ENCODE measurements at places on chromosomes 2 and 18. TPM values are rescaled to one million over a fixed set of nuclear protein-coding genes. Genes with fewer than 3 reads are reported as not detected.

- no peak for DNase-seq
Observed at GRCh38 chr2:44825702-44826101, 115.8 kb upstream of the SIX3 start.

DNA sequence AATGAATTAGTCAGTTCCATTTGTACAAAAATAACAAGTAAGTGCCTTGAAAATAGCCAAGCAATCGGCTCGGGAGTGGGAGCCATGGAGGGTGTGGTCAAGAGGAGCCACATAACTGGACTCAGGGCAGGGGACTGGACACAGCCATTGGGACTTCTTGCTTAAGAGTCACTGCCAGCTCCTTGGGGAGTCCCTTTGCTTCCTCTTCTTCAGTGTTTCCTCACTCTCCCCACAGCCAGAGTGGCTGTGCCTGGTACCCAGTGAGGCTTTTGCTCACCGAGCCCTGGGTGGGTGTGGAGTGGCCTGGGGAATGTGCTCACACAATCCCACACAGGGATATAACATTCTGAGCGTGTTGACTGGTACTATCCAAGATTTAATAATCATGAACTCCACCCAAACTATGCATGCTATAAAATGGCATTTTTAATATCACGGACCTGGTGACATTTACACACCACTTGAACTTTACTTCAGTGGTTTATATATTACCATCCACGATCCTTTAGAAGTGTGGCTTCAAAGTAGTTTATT, 94.6 kb downstream of the PTGR3 start:
- DNase-seq, result no peak

LOXL3 gene
- total RNA-seq, result 0.60 TPM

WNT6 gene
- not detected for total RNA-seq

- no peak for DNase-seq
Observed at GRCh38 chr2:189866296-189866695, 82.0 kb downstream of the PMS1 start.

RBM43 gene
- total RNA-seq, result 8.5 TPM

DNA sequence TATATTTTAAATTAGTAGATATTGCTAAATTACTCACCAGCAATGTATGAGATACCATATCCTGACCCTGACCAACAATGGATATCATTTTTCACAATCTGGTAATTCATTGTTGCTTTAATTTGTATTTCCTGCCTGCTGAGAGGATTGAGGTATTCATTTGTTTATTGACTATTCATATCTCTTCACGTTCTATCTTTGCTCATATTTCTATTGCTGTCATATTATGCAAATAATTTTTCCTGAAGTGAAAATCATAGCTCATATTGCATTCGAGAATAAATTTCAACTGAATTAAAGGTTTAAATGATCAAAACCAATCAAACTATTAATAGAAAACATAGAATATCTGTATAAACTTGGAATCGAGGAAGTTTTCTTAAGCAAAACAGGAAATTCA, 31.0 kb downstream of the INO80D start:
- no peak for DNase-seq

GRCh38 chr2:13558368-13558767, 841.6 kb downstream of the TRIB2 start:
- no peak for DNase-seq

- no peak for DNase-seq
Observed at GRCh38 chr2:196073521-196073920, 4.9 kb upstream of the DNAH7 start.

GRCh38 chr2:231170055-231170454, 28.4 kb upstream of the ARMC9 start:
- DNase-seq, result no peak

DNA sequence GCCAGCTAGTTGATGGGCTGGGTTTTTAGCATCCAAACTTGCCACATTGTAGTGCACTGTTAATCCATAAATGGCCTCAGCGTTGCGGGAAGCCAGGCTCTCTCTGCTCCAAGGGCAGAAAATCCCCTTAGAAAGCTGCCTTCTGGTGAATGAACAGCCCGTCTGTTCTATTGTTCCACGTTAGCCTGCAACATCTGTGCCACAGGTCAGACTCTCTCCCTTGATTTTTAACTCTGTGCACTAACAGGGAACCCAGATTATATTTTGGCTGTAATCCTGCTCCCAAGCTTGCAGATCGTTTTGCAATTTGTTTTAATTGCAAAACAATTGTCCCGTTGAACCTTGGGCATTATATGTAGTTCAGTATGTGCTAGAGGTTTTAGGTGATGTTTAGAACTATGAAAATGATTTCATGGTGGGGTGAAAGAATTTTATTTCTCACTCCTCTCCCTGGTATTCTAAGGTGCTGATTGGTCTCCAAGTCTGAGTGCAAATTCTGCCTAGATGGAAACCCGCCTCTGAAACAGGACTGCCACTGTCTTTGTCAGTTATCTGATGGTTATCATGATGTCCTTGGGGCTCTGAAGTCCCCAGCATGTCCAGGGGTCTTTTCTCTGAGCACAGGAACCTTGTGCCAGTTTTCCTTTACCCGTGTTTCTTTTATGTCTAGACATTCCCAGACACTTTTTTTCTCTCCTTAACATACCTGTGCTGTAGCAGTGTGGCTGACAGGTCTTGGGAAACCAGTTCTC, 106.6 kb downstream of the MAP4K4 start:
- no peak for DNase-seq

- no peak for DNase-seq
Observed at GRCh38 chr2:229719926-229720647, 5.7 kb upstream of the DNER start.

G6PC2 gene
- total RNA-seq, result not detected

GRCh38 chr2:219701847-219702634, 74.6 kb downstream of the SLC4A3 start:
- no peak for DNase-seq

DNA sequence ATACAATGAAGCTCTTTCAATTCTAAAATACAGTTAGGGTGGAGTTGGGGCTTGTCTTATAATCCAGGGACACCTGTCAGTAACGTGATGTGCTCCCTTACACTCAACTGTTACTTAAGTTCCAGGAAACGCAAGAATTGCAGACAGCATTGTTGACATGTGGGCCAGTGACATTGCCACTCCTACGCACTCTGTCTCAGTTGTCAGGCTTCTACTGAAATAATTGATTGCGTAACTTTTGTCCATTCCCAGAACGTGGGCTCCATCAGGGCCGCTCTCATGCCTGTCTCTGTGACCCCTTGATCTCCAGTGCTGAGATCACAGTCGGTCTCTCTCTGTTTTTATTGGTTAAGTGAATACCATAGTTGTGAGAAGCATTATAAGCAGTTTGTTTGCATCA, 487.8 kb downstream of the GALR1 start:
- DNase-seq, result no peak

ASB18 gene
- total RNA-seq, result not detected

GRCh38 chr18:22951823-22952222, 18.7 kb downstream of the RBBP8 start:
- no peak for DNase-seq

MAP3K2 gene
- 59.6 TPM for total RNA-seq

DNAH6 gene
- 0.50 TPM for total RNA-seq

- DNase-seq, result no peak
Observed at GRCh38 chr2:45567288-45567963, 43.6 kb downstream of the SRBD1 start.

TMEM37 gene
- not detected for total RNA-seq

GRCh38 chr2:108239786-108240185, at the start of gene SULT1C3:
Gene SULT1C3, plus strand, starts transcription at chr2:108239968. Its CDS starts 7,227 bp downstream, at chr2:108247195.
- DNase-seq, result no peak

MROH2A gene
- not detected for total RNA-seq

DNA sequence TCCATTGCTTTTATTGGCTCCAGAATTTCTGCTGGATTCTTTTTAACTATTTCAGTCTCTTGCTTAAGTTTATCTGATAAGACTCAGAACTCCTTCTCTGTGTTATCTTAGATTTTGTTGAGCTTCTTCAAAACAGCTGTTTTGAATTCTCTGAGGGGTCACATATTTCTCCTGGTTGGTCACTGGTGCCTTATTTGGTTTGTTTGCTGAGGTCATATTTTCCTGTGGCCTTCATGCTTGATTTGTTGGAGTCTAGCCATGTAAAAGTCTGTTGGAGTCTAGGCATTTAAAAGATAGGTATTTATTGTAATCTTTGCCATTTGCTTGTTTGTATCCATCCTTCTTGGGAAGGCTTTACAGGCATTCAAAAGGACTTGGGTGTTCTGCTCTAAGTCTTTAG, 398.7 kb downstream of the DSEL start:
- DNase-seq, result no peak

GRCh38 chr2:42830922-42831574, 38.7 kb upstream of the HAAO start:
- peak; percentile 9 for DNase-seq

DNA sequence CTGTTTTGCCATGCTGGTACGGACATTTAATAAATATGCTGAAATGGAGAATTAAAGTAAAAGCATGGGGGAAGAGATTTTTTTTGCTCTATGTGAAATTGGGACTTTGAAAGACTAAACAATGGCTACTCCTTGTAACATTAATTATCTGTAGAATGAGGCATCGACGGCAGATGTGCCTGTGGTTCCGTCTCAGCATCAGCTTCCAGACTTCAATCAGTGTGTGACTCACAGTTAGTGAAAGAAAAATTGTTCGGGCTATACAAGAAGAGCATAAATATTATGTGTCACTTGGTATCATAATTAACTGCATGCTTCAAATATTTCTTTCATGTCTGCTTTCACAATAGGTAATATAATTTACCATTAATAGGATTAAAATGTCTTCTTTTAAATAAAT, 117.0 kb upstream of the SMIM21 start:
- DNase-seq, result no peak

GRCh38 chr2:3954261-3954660, 250.9 kb downstream of the DCDC2C start:
- DNase-seq, result no peak

DNA sequence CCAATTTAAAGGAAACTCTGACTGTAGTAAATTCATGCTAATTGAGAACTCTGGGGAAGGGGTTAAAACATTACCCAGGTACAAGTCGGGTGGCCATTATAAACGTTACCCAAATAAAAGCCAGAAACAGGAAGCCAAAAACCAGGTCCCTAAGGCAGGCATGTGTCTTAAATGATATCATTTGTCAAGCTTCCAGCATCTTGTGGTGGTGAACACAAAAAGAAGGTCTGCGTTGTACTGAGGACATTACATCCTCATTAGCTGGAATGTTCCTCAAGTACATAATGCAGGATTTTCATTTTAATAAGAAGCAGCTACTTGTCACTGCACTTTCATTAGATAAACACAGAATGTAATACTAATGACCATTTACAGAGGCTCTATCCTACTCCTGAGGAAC, 10.9 kb downstream of the PTGR3 start:
- DNase-seq, result no peak

GRCh38 chr18:52723550-52723970, 383.6 kb downstream of the DCC start:
- no peak for DNase-seq

VWC2L gene
- not detected for total RNA-seq

DNA sequence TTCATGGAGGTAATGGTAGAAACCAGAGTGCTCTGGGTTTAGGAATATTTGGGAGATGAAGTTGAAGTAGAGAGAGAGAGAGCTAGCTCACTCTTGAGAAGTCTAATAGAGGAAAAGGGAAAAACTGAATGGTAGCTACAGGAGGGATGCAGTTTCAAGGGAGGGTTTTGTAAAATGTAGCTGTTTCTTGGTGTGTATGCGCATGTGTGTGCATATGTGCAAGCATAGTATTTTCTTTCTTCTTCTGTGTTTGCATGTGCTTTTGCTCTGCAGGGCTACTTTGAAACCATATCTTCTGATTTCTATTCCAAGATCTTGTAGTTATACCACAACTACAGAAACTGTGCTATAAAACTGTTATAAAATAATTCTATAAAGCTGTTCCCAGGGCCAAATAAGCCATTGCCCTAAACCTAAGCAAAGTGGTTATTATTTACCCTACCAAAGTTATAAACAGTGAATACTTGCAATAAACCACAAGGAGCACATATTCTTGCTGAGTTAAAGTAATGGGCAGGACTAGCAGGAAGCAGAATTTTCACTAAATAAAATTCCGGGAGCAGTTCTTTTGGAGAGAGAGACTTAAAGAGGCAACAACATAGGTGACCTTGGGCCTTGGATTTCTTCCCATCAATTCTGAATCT, 145.3 kb upstream of the ZNF521 start:
- no peak for DNase-seq

DNA sequence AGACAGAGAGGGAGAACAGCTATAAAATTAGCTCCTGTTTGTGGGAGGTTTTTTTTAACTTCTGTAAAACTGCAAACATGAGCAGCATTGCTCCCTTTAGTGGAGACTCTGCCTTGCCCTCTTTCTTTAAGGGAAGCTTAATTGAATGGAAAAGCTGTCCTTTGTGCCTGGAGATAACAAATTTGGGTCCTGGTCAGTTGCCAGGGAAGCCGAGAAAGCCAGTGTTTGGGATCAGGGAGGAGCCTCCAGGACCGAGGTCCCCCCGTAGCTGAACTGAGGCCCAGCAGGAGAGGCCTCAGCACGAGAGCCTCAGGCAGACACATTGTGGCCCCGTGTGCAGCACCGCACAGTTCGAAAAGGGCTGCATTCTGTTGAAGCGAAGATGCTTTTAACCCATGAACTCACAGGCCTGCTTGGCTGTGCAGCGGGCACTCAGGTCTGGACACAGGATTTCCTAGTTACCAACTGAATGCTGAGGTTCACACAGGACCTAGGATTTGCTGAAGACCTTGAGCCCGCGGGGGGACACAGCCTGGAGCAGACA, 369.7 kb downstream of the DCDC2C start:
- no peak for DNase-seq

DNA sequence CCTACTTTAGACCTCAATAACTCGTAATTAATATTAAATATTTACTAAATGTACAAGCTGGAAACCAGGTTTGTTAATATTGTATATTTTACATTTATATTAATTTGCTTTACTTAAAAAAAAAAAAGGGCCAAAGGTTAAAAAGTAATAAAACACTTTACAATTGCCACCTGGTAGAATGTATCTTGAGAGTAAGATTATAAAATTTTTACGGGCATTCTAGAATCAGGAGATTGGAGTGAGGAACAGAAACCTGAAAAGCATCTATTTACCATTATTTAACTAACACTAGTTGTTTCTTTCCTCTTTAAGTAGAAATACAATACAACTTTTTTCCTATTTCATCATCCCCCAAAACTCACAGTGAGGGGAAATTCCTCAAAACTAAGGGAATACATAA, 15.6 kb upstream of the STRN start:
- no peak for DNase-seq
